HTR-8/SVneo (cell line): ENCODE measurements at places on chromosomes 7 and 10.

DNA sequence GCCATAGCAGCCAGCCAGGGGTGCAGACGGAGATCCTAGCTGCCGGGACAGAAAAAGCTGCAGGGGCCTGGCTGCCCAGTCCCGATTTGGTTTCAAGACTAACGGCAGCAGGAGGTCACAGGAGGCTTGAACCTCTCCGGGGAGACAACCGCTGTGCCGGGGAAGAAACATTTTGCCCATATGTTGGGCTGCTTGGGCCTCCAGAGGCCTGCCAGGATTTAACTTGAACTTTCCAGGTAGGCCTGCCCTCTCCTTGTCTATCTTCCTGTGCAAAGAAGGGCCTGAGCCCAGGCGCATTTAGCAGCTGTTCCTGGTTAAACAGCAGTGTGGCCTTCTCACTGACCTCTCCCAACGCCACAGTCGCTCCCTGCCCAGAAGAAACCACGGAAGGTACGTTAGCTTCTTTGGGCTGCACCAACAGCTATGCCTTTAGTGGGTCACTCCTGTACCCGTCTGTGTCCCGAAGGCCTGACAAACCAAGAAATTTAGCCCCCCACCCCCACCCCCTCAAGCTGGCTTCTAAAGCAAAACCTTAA lies 17.1 kb upstream of the PTF1A start:
- no peak for DNase-seq

- DNase-seq, result peak; percentile 90
These were observed 1.9 kb downstream of the TTYH3 start for GRCh38 chr7:2633538-2634266.

- DNase-seq, result no peak
These were observed 2.4 kb upstream of the COBL start for GRCh38 chr7:51318886-51319579.

DNA sequence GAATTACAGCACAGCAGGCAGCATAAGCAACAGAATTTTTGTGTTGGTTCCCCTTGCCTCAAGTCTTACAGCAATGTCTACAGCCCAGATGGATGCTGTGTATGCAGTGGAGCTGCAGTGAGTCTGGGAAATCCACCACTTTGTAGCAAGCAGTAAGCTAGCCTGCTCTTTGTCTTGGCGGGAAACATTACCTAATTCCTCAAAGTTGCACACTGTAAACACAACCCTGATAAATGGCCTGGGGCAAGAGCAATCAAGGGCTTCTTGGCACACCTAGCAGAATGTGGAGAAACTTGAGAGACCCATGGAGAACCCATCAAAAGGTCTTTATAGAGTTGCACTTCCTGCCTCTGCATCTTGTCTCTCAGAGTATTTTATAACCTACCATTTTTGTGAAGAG lies 102.0 kb upstream of the FOXP2 start:
- no peak for DNase-seq

- DNase-seq, result peak; percentile 54
These were observed 262.8 kb upstream of the AOAH start for GRCh38 chr7:36986948-36987724.
